Spinal cord (tissue), 10 donors: ENCODE measurements at places on chromosomes 16 and 17. TPM values are rescaled to one million over a fixed set of nuclear protein-coding genes. Genes with fewer than 3 reads are reported as not detected.
A peak's percentile ranks its signal among the peaks of the same experiment; 100 is the strongest.

HP gene
- total RNA-seq, result 0.77 TPM

DNAI2 gene
- total RNA-seq, result 0.69 TPM

CD300C gene
- total RNA-seq, result 0.69 TPM

TP53TG3D gene
- total RNA-seq, result not detected

TEDC2 gene
- total RNA-seq, result 4.4 TPM

- no peak for DNase-seq
Measured at GRCh38 chr17:13417381-13417950, 184.3 kb downstream of the HS3ST3A1 start.

DNA sequence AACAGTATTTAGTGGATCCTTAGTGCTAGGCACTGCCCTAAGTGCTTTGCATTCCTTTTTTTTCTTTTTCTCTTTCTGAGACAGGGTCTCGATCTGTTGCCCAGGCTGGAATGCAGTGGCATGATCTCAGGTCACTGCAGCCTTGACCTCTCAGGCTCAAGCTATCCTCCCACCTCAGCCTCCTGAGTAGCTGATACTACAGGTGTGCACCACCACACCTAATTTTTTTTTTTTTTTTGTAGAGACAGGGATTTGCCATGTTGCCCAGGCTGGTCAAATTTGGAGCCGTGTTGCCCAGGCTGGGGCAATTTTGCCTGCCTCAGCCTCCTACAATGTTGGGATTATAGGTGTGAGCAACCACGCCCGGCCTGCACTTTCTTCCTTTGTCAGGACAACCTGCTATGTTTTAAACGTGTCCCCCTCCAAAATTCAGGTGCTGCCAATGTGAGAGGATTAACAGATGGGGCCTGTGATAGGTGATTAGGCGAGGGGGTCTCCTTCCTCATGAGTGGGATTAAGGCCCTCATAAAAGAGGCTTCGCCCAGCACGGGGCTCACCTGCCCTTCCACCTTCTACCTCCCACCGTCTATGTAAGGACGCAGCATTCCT, 5.4 kb downstream of the NQO1 start:
- no peak for DNase-seq

DNA sequence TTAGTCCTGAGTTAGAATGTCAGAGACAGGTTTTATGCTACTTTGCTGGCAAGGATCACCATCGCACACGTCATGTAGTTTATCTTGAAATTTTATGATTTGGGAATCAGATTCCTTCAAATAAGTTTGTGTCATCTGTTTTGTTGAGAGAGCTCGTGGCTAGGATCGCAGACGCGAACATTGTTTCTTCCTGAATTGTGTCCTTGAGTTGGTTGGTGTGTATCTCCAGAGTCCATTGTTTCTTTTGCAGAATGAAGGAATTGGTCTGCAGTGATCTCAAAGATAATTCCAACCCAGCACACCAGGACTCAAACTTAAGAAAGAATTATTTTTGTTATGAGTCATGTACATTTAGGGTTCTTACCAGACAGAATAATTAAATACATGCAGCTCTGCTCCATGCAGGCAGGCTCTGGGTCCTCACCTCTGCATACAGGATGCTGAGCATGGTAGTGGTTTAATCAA, 51.6 kb downstream of the PRKCA start:
- DNase-seq, result no peak

GRCh38 chr17:53186001-53186400, 636.7 kb upstream of the KIF2B start:
- DNase-seq, result peak; percentile 2

GRCh38 chr17:33475594-33475993, 182.5 kb upstream of the ASIC2 start:
- DNase-seq, result no peak

DNA sequence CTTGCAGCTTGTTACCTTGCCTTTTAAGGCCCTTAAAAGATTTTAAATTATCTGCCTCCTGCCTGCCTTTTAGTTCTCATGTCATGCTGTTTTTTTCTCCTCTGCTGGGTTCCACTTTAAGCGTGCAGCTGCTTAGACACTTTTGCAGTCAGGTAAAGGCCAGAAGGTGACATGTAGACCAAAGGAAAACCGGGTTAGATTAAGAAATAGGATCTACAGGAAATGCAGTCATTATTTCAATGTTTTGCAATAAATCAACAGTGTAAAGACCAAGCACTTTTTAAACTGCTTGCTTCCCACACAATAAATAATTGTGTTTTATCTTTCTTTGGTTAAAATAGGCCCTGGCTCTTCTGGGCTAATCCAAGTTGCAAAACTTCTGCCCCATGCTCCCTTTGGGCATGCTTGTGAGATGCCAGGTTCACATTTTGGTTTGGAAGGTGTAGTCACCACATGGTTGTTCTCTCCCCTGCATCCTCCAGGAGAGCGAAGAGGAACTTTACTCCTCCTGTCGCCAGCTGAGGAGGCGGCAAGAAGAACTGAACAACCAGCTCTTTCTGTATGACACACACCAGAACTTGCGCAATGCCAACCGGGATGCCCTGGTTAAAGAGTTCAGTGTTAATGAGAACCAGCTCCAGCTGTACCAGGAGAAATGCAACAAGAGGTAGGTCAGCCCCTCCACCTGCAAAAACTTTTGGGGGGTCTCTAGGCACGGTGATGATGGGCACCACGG, 54.9 kb downstream of the SDR42E1 start:
- no peak for DNase-seq

- DNase-seq, result no peak
Measured at GRCh38 chr17:79529661-79530081, 81.2 kb downstream of the RBFOX3 start.

- DNase-seq, result no peak
Measured at GRCh38 chr17:14119546-14119945, 50.2 kb downstream of the COX10 start.

- no peak for DNase-seq
Measured at GRCh38 chr17:3727041-3727440, 3.3 kb downstream of the HASPIN start.

DNA sequence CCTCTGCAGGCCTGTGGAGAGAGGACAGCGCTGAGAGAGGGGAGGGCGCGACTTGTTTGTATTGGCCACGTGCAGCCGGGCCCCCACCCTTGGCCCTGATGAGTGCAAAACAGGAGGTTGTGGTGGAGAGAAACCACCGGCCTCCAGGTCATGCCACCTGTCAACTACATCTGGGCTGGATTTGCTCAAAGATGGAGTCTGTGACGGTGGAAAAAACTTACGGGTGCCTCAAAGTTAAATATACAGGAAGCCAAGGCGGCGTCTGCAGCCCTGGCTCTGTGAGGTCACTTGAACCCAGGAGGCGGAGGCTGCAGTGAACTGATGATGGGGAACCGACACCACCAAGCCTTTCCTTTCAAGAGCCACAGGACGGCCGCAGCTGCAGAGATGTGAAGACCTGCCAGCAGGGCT, 15.7 kb downstream of the C16orf74 start:
- DNase-seq, result no peak

DNA sequence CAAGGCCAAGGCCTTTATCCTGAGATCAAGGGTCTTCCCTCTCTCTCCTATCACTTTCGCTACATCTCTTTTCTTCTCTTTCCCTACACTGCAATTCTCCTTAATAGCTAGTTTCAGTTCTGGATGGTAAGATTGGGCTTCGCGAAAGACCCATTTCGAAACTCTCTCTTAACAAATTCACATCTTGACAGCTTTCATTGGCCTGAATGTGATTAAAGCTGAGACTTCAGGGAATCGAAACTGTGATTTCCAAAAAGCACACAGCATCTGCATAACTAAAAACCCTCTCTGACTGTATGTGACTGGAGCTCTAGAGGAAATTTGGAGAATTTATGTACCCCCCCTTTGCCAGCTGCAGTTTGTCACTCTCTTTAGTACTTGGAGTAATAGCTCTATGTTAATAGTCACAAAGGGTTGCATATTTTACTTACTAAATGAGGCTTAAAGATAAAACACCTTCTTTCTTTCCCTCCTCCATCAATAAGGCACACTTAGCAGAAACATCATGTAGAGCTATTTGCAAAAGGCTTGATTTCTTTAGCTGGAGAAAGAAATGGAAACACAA, 105.3 kb upstream of the FAM20A start:
- no peak for DNase-seq

DNA sequence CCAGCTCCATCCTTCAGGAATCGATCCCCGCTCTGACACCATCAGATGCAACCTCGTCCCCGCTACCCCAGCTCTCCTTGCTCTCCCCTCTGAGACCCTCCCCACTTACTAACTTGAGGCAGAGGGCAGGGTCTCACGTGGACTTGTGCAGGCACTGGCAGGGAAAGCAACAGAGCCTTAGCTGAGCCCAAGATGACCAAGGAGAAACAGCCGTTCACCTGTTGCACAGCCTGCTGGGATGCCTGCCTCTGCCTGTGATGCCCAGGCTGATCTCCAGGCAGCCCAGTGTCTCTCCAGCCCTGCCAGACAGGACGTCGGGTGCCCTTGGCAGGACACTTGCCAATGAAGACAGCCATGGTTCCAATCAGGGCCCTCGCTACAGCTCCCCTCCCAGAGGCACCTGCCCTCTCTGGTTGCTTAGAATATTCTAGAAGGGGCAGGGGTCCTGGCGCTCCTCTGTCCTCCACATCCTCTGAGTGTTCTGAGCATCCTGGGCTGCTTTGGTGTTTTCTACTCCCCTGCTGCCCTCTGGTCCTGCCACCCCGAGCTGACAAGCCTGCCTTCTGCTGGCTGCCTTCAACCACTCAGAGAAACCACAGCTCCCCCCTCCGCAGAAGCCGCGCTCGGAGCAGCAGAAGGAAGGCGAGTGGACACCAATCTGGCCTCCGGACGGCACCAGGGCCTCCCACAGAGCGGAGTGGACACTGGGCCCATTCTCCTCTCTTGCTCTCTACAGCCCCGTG, 6.7 kb downstream of the CEP295NL start:
- no peak for DNase-seq
